Activated naive CD4-positive, alpha-beta T cell treated with anti-CD3 and anti-CD28 coated beads, Interleukin-2, amount 50 U/mL, for 16 hours (primary cell): ENCODE measurements at places on chromosomes 13 and 19.

GRCh38 chr19:4984106-4984380 is 15.1 kb downstream of the KDM4B start:
- no peak for DNase-seq

- no peak for DNase-seq
Observed at GRCh38 chr13:48221686-48222187, 11.3 kb upstream of the ITM2B start.

- no peak for DNase-seq
Observed at GRCh38 chr19:12465211-12465610, 19.4 kb downstream of the ZNF709 start.

GRCh38 chr19:9793071-9793591 is 24.6 kb upstream of the ZNF846 start:
- peak; percentile 71 for DNase-seq

- DNase-seq = no peak
Observed at GRCh38 chr13:79986890-79987289, 354.0 kb downstream of the SPRY2 start.

- no peak for DNase-seq
Observed at GRCh38 chr13:32947411-32948276, 68.6 kb upstream of the KL start.

DNA sequence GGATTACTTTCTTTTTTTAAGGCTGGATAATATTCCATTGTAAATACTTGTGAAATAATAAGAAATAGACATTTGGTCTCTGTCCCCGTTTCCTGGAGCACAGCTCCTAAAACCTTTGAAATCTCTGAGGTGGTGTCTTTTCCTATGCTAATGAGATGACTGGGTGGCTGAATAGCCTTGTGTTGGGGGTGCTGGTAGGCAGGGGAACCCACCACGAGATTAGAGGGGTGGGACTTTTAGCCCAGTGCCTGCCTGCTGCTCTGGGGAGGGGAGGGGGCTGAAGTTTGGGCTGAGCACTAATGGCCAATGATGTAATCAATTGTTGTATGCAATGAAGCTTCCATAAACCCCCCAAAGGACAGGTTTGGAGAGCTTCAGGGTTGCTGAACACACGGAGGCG is 175.7 kb downstream of the FGF9 start:
- DNase-seq = no peak

DNA sequence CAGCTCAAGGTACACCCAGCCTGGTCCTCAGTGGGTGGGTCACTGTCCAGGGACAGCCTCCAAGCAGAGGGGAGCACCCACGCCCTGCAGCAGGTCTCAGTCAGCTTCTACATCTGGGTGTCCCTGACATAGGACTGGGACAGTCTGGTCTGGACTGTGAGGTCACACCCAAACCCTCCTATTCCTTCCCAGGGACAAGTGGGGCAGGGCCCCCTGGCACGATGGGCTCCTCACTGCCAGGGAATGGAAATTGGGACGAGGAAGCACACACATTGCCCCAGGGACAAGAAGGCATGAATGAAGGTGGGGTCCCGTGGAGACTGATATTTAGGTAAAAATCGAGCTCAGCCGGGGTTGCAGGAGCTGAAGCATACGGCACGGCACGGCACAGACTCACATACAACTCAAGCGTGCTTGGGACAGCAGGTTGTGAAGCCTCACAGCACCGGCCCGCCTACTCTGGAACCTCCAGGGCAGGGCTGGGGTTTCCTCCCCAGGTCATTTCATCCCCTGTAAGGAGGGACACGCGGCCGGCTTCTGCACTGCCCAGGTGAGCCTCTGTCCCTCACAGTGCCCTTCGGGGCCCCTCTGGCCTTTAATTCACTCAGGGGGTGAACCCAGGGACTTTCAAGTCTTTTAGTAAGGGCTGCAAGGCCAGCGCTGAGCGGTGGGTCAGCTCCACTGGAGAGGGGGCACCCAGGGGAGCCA is 3.5 kb downstream of the PNMA8B start:
- DNase-seq = no peak

DNA sequence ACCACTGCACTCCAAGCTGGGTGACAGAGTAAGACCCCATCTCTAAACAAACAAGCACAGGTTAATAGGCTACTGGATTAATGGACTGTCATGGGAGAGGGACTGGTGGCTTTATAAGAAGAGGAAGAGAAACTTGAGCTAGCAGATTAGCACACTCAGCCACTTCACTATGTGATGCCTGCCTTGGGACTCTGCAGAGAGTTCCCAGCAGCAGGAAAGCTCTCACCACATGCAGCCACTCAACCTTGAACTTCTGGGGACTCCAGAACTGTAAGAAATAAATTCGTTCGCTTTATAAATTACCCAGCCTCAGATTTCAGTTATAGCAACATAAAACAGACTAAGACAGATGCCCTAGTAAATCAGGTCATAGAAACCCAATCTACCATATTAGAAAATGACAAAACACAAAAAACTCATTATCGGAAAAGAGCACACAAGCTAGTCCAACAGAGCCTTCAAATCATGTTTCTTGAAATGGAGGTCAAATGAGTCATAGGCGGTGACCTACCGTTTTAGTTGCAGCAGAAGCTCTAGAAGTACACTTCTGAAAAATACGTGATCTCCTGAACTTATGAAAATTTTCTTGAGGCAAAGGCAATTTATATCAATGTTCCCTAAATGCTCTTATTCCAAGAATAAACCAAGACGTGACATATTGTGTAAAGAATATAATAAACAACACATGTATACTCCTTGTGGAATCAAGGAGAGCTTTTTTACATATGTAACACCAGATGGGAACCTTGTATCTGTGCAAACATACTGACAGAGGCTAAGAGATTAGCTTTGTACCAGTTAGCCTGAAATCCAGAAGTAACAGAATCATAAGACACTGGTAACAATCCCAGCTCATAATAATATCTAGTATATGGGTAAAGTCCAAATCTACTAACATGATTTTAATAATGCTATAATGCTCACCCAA is 340.9 kb upstream of the SGCG start:
- no peak for DNase-seq

DNA sequence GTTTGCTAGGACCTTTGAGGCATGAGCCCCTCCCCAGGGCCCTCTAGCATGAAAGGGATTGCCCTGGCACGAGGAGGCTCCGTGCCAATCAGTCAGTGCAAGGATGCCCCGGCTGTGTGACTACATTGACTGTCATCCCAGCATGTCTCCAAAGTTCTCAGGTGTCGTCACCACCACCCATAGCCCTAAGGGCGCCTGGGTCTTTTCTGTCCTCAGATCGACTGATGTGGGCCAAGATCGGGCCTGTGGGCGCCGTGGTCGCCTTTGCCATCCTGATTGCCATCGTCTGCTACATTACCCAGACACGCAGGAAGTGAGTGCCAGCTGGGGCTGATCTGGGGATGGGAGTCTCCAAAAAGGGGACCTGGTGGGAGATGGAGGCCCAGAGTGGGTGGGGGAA is 18.4 kb downstream of the MAG start:
- no peak for DNase-seq

DNA sequence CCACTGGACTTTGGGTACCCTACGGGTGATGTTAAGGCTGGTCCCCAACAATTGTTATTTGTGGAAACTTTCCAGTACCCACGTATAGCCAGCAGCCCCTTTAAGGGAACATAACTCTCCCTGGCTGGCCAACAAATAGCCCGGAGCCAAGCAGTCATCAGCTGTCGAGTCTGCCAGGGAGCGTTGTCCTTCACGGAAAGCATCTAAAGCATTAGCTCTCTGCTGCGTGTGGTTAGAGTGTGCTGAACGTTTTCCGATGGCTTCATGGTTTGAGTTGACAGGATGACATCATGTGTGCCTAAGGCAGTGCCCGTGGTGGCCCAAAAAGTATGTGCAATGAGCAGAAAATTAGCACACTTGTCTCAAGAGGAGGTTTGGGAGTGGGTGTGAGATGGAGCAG is 3.3 kb upstream of the ZNF556 start:
- no peak for DNase-seq

GRCh38 chr13:61294467-61295191 is 121.0 kb downstream of the PCDH20 start:
- no peak for DNase-seq

- no peak for DNase-seq
Observed at GRCh38 chr13:101746513-101746912, 294.0 kb downstream of the ITGBL1 start.

GRCh38 chr13:109154966-109155761 is 525.8 kb downstream of the MYO16 start:
- DNase-seq = no peak

GRCh38 chr19:42253245-42254088 is 1.5 kb downstream of the ERF start:
- DNase-seq = peak; percentile 70

DNA sequence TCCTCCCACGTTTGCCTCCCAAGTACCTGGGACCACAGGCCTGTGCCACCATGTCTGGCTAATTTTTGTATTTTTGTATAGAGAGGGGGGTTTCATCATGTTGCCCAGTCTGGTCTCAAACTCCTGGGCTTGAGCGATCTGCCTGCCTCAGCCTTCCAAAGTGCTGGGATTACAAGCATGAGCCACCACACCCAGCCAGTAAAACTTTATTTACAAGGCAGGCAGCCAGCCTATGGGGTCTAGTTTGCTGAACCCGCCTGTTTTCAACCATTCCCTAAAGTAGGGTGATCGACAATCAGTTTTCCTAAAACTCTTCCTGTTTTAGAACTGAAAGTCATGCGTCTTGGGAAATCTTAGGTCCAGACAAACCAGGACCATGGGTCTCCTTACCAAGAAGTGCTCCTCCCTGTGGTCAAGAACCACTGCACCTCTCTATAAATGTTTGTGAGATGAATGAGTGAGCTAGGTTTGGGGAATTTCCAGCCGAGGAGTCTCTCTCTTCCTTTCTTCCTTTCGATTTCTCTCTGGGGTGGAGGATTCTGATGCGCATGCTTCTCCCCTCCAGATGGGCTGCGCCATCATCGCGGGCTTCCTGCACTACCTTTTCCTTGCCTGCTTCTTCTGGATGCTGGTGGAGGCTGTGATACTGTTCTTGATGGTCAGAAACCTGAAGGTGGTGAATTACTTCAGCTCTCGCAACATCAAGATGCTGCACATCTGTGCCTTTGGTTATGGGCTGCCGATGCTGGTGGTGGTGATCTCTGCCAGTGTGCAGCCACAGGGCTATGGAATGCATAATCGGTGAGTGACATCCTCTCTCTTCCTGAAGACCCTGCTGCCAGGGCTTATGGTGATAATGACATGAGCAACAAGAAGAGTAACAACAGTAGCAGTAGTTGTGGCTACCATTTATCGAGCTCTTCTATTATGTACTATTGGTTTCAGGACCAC is 38.7 kb downstream of the ADGRE1 start:
- peak; percentile 15 for DNase-seq

DNA sequence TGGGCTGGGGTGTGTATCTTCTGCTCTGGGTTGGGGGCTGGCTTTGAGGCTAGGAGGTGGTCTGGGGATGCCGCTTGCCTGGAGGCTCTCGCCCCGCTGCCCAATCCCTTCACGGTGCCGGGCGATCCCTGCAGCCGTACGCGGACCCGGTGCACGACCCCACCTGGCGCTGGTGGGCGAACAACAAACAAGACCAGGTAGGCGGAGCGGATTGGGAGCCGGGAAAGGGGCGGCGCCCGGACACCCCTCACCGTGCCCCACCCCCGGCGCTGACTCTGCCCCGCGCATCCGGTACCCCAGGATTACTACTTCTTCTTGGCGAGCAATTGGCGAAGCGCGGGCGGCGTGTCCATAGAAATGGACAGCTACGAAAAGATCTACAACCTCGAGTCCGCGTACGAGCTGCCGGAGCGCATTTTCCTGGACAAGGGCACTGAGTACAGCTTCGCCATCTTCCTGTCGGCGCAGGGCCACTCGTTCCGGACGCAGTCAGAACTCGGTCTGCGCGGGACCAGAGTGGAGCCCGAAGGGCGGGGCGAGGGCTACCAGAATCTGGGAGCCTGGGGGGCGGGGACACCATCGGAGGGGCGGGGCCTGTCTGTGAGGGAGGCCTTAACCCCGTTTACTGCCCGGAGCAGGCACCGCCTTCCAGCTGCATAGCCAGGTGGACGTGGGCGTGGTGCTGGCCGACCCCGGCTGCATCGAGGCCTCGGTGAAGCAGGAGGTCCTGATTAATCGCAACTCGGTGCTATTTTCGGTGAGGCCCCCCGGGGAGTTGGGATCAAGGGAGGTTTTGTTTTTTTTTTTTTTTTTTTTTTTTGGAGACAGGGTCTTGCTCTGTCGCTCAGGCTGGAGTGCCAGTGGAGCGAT is 12.1 kb upstream of the PSMD8 start:
- peak; percentile 68 for DNase-seq

DNA sequence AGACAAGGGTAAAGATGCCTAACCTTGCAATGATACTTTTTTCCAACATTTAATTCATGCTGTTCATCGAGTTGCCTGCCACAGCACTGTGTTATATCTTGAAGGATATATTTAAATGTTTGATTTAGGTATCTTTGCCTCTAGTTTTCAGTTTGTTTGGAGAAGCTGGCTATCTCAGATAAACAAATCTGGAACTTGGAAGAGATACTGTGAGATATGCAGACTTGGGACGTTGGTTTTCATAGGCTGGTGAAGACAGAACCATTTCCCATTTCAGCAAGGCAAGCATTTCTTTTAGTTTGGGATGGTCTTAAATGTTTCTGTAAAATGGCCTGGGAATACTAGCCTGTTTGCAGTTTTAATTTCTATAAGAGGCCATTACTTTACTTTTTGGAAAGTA is 3.3 kb downstream of the RNASEH2B start:
- DNase-seq = no peak

GRCh38 chr19:43984687-43985000 is 656 bp downstream of the ZNF155 start:
- DNase-seq = no peak

DNA sequence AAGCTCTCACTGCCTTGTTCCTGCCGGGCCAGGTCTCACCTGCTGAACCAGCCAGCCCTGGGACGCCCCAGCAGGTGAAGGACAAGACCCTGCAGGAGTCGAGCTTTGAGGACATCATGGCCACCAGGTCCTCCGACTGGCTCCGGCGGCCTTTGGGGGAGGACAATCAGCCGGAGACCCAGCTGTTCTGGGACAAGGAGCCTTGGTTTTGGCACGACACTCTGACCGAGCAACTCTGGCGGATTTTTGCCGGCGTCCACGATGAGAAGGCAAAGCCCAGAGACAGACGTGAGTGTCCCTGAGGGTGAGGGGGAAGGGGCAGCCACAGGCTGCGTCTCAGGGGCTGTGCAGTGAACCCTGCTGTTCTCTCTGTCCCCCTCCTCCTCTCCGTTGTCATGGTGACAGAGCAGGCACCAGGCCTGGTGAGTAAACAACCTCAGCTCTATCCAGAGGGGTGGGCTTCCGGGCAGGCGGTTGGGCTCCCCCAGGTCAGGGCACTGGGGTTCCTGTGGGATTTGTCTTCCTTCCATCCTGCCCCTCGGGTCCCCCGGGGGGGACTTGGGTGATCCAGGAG is 9.7 kb downstream of the TLE6 start:
- DNase-seq = no peak

DNA sequence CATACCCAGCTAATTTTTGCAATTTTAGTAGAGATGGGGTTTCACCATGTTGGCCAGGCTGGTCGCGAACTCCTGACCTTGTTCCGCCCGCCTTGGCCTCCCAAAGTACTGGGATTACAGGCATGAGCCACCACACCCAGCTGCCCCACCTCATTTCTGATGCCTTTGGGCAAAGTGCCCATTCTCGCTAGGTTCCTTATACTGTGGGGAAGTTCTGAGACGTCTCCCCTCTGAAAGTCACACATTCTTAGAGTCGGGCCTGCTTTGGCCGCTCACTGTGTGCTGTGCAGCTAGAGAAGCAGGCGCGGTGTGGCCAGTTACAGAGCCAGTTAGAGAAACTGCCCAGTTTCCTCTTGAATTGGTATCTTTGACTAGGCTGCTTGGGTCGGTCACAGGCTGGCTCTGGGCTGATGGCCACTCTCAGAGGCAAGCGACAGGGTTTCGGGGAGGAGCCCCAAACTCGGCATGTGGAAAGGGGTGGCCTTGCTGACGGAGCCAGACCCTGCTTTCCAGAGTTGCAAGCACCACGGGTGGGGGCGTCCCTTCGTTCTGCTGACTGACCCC is 18.0 kb downstream of the PRAM1 start:
- DNase-seq = no peak
